Tibial nerve (tissue), 4 donors: ENCODE measurements at places on chromosomes 7 and 10. TPM values are rescaled to one million over a fixed set of nuclear protein-coding genes. Genes with fewer than 3 reads are reported as not detected.
A peak's percentile ranks its signal among the peaks of the same experiment; 100 is the strongest.

DNA sequence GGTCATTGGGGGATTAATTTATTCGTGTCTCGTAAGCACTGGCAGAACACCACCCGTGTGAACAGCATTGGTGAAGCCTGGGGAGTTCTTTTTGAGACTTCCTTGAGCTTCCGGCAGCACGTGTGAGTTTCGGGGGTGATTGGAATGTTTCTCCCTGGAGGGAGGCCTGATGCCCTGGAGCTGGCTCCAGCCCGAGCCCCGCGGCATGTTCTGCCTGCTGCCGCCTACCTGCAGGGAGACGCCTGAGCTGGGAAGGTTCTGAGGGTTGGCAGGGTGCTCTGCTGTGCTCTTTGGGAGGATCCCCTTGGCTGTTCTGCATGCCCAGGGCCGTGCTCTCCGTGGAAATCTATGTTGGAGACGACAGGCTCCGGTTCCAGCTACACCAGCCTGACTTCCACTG is 159.3 kb downstream of the MGMT start:
- DNase-seq: no peak

DNA sequence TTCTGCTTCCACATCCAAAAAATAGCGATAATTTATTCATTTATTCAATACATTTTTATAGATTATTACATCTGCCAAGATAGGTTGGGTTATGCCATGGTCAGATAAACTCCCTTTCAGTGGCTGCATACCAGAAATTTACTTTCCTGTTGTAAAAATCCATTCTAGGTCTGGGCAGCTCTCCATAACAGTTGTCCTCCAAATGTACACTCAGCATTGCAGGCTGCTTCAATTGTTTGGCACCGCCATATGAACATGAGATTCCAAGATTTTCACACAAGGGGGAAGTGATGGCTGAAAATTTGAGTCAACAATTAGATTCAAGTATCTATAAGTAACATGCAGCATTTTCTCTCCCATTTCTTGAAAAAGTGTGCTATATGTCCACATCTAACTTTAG is 568.7 kb downstream of the ETV1 start:
- no peak for DNase-seq

- DNase-seq: no peak
Observed at GRCh38 chr7:39894904-39895303, 55.2 kb upstream of the CDK13 start.

DNA sequence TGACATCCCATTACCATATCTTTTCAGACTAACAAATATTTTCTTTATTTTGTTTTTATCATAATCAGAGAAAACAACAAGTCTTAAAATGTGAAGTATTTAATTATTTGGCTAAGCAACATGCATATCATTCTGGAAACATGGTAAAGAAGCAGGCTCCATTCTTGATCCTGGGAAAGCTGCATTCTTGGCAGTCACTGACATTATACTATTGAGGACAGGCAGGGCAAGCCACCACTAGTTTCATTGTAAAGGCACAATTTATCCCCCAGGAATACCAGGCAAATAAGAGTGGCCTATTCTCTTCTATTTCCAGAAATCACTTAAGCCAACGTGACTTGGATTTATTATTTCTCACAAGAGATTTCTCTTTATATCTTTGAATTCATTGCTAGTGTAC is 153.8 kb upstream of the AKR1E2 start:
- DNase-seq: no peak

GRCh38 chr10:103451091-103451813 is 918 bp downstream of the CALHM2 start:
- DNase-seq: peak; percentile 52

MMRN2 gene
- total RNA-seq: 64.7 TPM

DNA sequence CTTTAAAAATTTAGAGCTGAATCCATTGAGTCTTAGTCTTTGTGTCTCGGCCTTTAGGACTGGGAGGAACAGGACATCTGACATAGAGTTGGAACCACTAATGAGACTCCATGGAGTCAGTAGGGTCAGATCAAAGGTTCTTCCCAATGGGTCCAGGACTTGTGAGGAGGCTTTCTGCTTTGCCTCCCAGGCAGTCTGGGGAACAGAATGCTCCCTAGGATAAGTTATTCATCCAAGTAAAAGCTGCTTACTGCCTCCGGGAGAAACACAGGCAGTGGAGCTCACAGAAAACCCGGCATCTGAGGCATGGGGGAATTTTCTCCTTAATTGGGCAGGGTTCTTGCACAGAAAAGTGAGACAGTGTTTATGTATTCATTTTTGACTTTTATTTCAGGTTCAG is 216.4 kb downstream of the SEC23IP start:
- DNase-seq: no peak

DNA sequence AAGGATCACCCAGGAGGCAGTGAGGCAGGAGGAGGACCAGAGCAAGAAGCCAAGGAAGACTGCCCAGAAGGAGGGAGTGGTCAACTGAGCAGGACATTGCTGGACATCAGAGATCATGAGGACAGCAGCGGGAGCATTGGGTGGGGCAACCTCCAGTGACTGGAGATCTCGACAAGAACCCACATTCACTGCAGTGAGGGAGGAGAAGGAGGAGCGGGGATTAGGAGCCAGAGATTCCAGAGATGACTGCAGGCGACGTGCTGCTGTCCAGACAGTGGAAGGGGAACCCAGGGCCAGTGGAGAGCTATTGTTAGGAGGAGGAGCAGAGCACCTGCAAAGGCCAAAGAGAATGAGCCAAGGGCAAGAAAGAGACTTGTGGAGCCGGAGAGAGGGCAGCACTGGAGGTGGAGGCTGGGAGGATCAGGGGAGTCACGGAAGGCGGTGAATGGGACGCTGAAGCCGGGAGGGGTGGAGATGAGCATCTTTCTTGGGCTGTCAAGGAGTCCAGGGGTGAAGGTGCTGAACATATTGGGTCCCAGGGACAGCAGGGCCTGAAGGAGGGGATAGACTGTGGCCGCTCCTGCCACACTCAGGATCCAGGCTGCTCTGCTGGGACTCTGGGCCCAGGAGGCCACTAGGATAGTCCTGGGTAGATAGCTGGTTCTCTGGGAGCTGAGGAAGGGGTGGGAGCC is 140.1 kb upstream of the UNC5B start:
- DNase-seq: no peak

ZPBP gene
- total RNA-seq: not detected
